ENCODE measurements at places on chromosomes 6 and 20. TPM values are rescaled to one million over a fixed set of nuclear protein-coding genes. Genes with fewer than 3 reads are reported as not detected.
A peak's percentile ranks its signal among the peaks of the same experiment; 100 is the strongest.

DNA sequence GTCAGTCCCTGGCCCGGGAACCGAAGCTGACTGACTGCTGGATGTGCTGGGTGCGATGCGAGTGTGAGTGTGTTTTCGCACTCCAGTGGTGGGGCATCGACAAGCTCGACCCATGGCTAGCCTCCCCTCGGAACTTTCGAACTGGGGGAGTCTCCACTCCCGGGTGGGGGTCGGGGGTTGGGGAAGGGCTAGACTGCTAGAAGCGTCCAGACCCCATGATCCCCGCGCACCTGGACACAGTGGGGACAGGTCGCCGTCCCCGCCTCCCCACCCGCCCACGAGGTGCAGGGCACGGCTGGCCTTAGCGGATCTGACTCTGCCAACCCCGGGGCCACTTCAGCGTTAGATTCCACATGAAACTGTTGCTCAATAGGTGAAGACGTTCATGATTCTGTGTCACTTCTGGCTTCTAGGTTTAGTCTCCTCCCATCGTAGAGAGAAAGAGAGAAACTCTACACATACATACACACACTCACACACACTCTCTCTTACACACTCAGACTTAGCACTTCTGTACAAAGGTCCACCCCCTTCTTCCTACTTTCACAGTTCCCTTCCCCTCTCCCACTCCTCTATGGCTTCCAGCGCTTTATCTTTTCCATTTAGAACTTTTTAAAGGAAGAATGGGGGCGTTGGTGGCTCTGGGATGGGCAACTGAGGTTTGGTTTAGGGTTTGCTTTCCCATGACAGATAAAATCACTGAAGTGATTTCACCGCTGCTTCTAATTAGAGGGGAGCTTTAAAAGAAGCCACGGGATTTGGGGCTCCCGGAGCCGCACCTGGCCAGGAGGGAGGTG lies 5.1 kb upstream of the TFAP2A start:
- DNase-seq: no peak

DNA sequence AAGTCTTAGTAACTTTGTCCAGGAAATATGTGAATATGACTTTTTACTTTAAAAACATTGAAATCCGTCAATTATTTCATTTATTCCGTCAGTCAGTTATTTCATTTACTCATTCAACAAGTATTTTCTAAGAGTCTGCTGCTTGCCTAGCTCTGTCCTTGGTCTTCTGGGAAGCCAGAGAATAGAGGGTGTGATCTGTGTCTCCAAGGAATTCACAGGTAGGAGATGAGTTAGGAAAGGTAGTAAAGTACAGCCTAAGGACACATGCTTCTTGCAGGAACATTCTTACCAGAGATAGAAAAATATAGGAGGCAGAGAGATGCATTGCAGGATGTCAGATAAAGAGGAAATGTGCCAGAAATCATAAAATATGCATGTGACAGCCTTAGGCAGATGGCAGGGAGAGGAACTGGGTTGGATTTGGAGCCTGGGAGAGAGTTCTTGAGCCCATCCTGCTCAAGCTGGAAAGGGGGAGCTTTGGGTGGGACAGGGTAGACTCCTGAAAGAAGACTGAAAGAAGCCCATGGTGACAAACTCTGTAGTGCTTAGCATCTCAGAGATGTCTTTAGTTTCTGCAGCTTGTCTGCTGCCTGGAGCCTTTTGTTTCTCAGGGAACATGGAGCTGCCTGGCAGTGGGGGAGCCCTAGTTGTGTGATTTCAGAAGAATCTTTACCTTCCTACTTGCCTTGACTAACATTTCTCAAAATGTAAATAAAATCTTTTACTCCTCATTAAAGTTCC lies 3.5 kb downstream of the SH3BGRL2 start:
- no peak for DNase-seq

DNA sequence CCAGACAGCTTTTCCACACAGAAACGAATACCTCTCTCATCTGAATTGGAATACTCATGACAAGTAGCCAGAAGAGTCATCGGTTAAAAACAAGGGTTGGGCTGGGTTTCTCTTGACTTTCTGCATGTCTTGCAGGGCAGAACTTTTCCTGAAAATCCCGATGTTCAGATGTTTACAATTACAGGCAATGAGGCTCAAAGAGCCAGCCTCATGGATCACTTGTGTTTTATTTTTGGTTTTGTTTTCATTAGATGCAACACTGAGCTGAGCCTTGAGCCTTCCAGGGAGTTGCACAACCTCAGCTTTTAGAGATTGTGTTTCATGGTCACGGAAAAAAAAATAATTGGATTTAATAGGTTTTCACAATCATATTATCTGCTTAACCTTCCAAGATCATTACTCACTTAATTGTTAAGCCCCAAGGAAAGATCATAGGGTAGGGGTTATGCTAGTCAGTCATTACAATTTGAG lies 288.1 kb upstream of the PRDM1 start:
- DNase-seq: peak; percentile 52

MRPL2 gene
- 18.9 TPM for total RNA-seq

GRCh38 chr6:2478200-2478599 lies 232.8 kb upstream of the GMDS start:
- no peak for DNase-seq

LY6G6F gene
- not detected for total RNA-seq

DNA sequence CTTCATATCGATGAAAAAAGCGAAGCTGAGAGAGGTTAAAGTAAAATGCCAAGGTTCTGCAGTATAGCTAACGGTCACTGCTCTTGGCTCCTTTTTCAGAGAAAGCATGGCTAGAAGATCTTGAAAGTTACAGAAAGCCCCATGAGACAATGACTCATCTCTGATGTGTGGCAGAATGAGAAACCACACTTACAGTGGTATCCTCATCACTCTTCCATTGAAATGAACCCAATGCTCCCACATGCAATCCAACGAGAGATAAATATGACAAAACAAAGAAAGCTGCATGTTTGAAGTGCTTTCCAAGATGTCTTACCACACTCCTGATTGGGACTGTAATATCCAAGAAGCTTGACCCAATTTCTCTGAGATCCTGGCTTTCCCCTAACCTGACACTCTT lies 694.9 kb downstream of the PRKN start:
- DNase-seq: no peak

SLC16A10 gene
- total RNA-seq: 20.7 TPM

WFDC2 gene
- total RNA-seq: 109 TPM

- no peak for DNase-seq
Measured at GRCh38 chr6:126909493-126909892, 209.0 kb upstream of the RSPO3 start.

DNA sequence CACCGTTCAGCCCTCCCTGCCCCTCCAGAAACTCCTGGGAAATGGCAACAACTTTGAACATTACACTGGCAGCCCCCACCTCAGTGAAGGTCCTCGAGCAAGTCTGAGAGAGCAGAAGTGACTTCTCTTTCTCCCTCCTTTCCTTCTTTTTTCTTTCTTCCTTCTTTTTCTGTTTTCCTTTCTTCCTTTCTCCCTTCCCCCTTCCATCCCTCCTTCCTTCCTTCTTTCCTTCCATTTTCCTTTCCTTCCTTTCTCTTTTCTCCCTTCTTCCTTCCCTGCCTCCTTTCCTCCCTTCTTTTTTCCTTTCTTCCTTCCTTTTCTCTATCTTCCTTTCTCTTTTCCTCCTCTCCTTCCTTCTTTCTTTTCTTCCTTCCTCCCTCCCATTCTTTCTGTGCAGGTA lies 162.7 kb downstream of the UNC5CL start:
- DNase-seq: no peak

GPR6 gene
- total RNA-seq: not detected

DNA sequence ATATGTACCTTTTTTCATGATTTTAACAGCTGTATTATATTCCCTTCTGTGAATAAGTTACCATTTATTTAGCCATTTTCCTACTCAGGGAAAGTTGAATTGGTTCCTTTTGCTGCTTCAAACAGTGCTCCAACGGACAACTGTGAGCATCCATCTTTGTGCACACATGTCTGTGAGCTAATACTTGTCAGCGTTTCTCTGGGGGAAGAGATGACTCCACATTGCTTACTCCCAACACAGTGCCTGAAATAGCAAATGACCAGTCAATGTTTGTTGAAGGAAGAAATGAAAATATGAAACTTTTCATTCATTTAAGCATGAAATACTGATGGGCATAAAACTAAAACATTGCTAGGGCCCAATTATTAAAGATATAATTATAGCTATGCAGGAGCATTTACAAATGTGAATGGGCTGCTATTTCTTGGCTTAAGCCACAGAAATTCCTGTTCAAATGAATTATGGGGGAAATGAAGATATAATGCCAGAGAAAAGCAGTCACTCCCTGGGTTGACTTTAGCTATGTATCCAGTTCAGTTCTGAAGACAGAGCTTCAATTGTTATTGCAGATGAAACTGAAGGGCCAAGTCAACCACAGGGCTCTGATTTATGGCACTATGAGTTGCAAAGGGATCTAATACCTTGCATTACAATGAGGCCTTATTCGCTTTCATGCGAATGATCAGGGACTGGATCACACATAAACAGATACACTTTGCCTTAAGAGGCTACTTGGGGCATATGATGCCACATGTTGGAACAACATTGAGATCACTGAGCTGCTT lies 47.4 kb upstream of the FOXC1 start:
- DNase-seq: no peak

GRCh38 chr6:10355115-10355702 lies 59.7 kb downstream of the TFAP2A start:
- no peak for DNase-seq

GRM1 gene
- total RNA-seq: 0.29 TPM

GRCh38 chr6:117951783-117952182 lies 44.7 kb downstream of the SLC35F1 start:
- DNase-seq: no peak

- no peak for DNase-seq
Measured at GRCh38 chr6:27241443-27241842, 6.1 kb upstream of the PRSS16 start.

CEP162 gene
- total RNA-seq: 23.2 TPM

BTNL2 gene
- not detected for total RNA-seq

GRCh38 chr6:148548065-148548748 lies 198.6 kb upstream of the UST start:
- DNase-seq: no peak

OR2B6 gene
- not detected for total RNA-seq

- DNase-seq: no peak
Measured at GRCh38 chr6:152206072-152206818, 398.8 kb downstream of the ESR1 start.

DNA sequence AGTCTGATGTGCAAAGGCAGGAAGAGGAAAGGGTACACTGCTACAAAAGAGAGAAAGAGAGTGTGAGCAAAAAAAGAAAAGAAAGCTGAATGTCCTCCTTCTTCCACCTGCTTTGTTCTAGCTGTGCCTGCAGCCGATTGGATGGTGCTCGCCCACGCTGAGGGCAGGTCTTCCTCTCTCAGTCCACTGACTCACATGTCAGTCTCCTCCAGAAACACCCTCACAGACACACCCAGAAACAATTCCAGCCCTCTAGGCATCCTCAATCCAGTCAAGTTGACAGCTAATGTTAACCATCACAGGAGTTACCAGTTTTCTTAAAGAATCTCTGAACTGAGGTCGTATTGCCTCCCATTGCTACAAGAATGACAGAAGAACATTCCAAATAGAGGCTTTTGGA lies 411.9 kb upstream of the SASH1 start:
- no peak for DNase-seq

DNA sequence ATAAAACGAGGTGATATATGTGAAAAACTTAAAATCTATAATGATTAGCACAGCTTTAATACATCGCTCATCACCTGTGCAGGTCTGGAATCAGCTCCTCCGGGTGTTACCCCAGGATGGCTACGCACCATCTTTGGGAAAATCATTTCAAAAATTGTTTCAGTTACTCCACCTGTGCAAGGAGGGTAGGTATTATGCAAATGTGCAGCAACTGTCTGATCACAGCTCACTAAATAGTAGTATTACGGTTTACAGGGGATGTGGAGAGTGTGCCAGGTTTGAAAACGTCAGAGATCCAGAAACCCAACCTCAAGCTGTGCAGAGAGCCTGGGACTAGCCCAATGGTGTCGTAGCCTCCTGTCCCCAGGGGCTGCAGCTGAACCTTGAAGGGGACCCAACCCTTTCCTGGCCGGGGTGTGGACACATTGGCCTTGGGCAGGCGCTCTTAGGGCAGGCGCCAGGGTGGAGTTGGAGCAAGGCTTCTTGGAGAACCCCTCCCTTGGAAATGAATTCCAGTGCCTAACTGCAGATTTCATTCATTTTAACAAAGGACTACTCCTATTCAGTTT lies 24.2 kb upstream of the SGK1 start:
- DNase-seq: no peak

GRCh38 chr6:100626721-100627120 lies 162.0 kb upstream of the SIM1 start:
- no peak for DNase-seq

- DNase-seq: no peak
Measured at GRCh38 chr6:22248513-22249308, 48.1 kb downstream of the PRL start.

MDFI gene
- 9.3 TPM for total RNA-seq

DNA sequence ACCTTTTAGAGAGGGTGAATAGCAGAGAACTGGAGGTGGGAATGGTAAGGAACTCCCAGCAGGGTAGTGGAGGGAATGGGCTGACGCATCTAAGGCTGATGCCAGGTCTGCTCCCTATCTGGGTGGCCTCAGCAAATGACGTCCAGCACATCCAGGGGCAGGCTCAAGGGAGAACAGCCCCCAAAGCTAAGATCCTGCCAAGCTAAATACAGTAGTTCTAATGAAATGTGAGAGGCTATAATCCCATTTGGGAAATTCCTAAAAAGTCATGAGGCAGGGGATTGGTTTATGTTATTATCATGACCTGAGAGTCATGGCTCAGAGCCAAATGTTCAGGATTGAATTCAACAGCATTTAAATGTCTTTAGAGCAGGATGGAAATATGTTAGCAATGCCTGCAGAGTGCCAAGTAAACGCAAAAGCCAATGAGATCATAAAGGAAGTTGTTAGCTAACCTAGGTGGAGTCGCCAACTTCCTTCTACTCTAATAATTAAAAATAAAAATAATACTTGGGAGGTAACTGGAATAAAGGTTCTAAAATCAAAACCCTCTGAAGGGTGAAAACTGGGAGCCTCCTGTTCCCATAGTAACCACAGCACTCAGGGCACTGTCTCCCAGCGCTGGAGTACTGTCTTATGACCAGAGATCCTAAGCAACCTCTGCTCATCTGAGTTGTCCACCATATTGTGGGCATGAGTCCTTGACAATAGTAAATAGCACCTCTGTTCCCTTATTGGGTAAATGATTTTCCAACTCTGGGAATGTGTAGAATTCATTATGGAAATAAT lies 34.8 kb downstream of the IYD start:
- DNase-seq: no peak

- no peak for DNase-seq
Measured at GRCh38 chr20:33915726-33916331, 77.9 kb upstream of the RALY start.

GRCh38 chr20:47521059-47521808 lies 19.5 kb downstream of the NCOA3 start:
- DNase-seq: no peak

- peak; percentile 29 for DNase-seq
Measured at GRCh38 chr6:42390228-42390934, 61.3 kb downstream of the TRERF1 start.

GRCh38 chr6:169626649-169627048 lies 75.2 kb downstream of the WDR27 start:
- DNase-seq: no peak

- no peak for DNase-seq
Measured at GRCh38 chr20:49347156-49347555, 69.3 kb upstream of the ZNFX1 start.
